Left cardiac atrium (tissue), 4 donors: ENCODE measurements at places on chromosomes 6 and 20. TPM values are rescaled to one million over a fixed set of nuclear protein-coding genes. Genes with fewer than 3 reads are reported as not detected.

ZNF391 gene
- total RNA-seq = 2.6 TPM

GRCh38 chr20:56788041-56788670 lies 159.1 kb downstream of the TFAP2C start:
- DNase-seq = no peak

CABLES2 gene
- total RNA-seq = 25.3 TPM

DNA sequence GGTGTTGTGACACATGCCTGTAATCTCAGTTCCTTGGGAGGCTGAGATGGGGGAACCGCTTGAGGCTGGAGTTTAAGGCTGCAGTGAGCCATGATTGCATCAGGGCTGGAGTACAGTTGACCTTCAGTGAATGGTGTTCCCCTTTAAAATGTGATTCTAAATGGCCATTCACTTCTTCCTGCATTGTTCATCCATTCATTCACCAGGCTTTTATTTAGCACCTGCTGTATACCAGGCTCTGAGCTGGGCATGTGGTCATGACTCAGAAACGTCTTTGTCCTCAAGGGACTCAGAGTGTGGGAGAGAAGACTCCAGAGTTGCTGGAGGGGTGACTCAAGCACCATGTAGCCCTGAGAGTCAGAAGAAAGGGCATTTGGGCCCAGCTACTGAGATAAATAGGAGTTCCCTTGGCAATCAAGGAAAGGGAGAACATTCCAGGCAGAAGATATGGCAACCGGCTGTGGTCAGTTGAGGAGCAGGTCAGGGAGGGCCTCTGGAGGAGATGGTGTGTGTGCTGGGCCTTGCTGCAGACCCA lies 101.1 kb downstream of the DLGAP4 start:
- no peak for DNase-seq

TMEM217 gene
- total RNA-seq = 0.62 TPM

DNA sequence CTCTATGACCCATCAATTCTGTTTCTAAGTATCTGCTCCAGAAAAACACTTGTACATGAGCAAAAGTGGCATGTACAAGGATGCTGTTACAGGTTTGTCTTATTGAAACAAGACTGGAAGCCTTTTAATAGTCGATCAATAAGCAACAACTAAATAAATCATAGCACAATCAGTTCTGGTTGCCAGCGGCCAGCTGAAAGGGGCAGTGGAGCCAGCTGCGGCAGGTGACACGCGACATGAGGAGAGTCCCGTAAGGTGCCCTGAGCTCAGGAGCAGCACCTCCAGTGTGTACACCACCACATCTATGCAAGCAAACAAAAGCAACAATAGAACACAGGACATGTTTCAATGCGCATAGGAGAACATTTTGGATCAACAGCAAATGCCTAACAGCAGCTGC lies 20.7 kb upstream of the NNAT start:
- DNase-seq = no peak

WFDC10B gene
- total RNA-seq = not detected

DNA sequence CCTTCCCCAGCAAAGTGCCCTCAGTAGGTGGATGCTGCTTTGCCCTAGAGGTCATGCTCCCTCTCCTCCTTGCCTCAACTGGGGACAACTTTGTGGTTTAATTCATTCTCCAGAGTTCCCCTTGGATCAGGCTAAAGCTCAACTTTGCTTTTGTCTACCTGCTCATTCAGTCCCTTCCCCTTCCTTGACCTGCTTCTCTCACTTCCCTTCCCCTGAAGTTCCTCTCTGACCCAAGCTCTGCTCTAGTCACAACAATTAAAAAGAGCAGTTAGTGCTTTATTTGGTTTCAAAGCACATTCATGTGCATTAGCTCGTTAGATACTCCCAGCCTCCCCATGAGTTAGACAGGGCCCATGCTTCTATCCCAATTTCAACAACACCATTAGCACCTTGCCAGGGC lies 71.3 kb downstream of the DZANK1 start:
- DNase-seq = no peak

RNF114 gene
- total RNA-seq = 48.7 TPM

DNA sequence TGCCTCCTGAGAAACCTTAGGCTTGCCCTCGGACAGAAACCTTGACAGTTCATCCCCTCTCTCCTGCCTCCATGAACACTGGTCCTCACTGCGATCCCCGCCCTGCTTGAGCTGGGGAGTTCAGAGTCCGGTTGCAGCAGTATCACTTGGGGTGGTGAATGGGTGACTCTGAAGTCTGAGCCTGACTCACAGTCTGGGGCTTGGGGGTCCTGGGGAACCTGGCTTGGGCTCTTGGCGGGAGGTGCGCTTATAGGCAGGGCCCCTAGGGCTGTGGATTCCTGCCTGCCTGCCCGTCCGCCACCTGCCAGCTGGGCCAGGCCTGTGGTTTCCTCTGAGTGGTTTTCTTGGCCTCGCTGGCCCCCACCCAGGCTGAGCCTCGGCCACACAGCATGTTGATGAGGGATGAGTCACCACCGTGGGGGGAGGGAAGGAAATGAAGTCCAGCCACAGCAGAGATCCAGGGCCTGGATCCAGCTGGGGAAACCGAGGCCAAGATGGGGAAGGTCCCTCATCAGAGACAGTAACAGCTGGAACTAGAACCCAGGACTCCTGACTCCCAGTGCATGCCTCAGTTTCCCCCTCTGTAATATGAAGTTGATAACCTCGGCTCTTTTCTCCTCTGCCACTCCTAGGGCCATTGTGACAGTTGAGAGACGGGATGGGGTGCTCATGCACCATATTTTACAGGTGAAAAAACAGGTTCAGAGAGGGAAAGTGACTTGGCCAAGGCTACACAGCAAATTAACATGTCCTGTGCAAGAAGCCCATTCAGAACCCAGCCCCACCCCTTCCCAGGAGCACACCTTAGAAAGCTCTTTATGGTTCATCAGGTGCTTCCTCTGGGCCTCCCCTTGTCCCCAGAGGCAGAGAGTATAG lies 9.2 kb downstream of the FOXS1 start:
- peak; percentile 92 for DNase-seq

DNA sequence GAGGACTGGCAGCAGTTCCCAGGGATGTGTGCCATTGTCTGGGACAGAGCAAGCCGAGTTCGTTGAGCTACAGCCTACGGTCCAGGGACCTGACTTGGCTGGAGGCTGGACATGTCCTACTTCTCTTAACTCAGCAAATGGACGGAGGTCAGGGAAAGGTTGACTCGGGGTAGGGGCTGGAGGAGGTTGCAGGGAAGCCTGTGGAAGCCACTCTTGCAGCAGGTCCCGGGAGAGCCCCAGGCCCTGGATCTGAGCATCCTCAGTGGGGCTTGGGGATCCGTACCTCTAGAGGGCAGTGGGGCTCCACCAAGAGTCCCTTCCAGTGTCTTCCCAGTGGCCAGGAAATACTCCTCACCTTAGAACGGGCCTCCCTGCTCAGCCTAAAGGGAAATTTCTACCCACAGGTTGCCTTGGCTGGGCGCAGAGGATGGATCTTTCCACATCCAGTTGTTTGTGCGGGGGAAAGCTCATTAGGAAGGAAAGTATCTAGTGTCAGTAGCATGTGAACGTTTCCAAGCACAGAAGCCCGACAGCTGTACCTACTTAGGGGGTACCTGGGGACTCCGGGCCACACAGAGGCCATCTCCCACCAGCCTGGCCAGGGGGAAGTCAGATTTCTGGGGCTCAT lies 170.2 kb downstream of the NFATC2 start:
- DNase-seq = peak; percentile 74

- DNase-seq = no peak
These were observed 392.0 kb upstream of the FLRT3 start for GRCh38 chr20:14729390-14729789.

GRCh38 chr6:13624871-13625288 lies 9.7 kb downstream of the NOL7 start:
- no peak for DNase-seq

EPB41L1 gene
- total RNA-seq = 32.1 TPM

GRCh38 chr6:70903665-70904452 lies 53.0 kb downstream of the B3GAT2 start:
- no peak for DNase-seq

DNA sequence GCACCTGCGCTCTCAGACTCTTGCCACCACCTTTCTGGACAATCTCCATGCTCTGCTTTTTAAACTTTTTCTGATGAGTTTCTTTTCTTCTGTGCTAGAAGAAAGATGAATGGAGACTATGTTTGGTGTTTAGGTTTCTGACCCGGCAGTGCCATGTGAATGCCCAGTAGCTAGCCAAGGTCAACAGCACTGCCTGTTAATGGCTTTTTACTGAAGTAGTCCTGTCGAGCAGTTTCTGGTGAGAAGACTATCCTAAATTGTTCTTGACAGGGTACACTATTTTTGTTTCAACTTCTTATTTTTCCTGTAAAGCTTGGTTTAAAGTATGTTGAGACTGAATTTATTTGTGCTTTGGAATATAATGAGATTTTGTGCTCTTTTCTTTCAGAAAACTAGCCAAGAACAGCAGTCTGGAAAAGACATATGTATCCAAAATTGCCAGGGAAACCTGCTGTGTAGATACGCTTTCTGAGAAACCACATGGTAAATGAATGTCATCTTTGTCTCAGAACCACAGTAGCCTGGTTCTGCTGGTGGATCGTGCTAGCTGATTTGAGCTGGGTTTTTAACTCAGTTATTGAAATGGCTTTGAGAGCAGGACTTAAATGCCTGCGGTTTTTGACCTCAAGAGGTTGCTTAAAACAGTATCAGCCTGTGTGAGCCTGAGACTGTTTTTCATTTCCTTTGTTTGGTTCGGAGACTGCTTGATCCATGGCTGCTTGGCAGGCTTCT lies 48.1 kb downstream of the KCNS1 start:
- no peak for DNase-seq

GRCh38 chr6:68339488-68340131 lies 295.5 kb upstream of the ADGRB3 start:
- DNase-seq = no peak

CCN5 gene
- 25.1 TPM for total RNA-seq

- DNase-seq = no peak
These were observed 16.3 kb upstream of the VEGFA start for GRCh38 chr6:43753570-43754183.

DNA sequence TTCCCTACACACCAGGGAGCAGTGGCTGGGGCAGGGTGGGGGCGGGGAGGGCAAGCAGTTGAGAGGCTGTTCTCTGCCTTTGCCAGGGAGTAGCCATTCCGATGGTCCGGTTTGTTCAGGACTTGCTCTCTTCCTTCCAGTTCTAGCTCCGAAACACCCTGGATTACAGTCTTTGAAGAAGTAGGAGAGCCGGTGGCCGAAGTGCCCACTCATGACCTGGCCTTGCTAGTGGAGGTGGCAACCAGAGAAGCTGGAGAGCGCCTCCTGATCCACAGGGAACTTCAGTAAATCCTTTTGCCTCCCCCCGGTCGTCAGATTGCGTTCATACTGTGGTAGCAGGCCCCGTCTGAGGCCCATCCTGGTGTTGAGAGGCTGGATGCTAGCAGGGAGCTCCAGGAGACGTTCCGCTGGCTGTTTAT lies 92.8 kb downstream of the ARID1B start:
- no peak for DNase-seq

GRCh38 chr6:170485159-170485558 lies 67.9 kb downstream of the PSMB1 start:
- DNase-seq = no peak

SMIM28 gene
- total RNA-seq = not detected

MTHFD1L gene
- 19.7 TPM for total RNA-seq

- DNase-seq = no peak
These were observed 83.0 kb upstream of the CITED2 start for GRCh38 chr6:139457476-139457875.

DNA sequence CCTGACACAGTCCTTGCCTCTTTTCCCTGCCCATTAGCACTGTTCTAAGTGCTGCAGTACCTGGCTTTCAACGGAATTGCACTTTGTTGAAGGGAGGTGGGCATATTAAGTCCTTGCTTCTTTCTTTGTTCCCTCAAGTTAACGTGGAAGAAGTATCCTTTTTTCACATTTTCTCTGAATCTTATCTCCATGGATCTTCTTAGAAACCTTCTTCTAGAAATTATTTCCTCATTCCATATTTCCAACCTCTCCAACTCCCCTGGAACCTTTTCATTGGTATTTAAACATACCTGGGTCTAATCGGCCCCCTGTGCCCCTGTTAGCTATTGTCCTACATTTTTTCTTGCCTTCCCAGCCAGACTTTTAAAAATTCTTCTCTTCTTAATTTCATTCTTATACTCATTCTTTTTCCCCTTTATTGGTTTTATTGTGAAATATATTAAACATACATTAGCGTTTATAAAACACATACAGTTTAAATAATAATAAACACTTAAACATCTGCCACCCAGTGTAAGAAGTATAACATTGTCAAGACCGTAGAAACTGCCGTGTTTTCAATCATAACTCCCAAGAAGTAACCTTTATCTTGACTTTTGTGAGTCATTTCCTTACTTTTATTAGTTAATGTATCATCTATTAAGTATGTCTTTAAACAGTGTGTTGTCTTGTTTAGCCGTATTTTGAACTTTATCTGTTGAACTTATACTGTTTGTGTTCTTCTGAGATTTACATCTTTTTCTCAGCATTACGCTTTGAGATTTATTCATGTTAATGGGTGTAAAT lies 118.2 kb downstream of the CDKAL1 start:
- no peak for DNase-seq

ERGIC3 gene
- 120 TPM for total RNA-seq

DNAJC5 gene
- 53.4 TPM for total RNA-seq

RSPO4 gene
- 0.71 TPM for total RNA-seq

DNA sequence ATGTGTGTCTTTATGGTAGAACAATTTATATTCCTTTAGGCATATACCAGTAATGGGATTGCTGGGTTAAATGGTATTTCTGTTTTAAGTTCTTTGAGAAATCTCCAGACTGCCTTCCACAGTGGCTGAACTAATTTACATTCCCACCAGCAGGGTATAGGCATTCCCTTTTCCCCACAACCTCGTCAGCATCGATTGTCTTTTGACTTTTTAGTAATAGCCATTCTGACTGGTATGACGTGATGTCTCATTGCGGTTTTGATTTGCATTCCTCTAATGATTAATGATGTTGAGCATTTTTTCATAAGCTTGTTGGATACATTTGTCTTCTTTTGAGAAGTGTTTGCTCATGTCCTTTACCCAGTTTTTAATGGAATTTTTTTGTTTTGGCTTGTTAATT lies 5.3 kb upstream of the TASP1 start:
- no peak for DNase-seq

DNA sequence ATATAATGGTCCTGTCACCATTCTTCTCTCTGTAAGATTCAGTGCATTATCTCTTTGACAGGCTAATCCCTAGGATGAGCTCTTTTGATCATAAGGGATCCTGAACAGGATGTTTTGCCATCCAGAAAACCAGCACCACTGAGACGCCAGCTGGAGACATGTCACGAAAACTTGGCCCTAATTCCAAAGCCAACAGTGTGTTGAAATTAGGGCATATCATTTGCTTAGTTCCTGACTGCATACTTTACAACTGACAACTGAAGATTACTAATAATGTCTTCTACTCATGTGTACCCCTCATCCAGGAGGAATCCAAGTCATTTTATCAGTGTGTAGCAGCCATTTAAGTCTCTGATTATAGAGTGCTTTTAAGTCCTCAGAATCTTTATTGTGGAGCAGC lies 243.6 kb downstream of the KCNQ5 start:
- DNase-seq = no peak

DYNLT2 gene
- 1.1 TPM for total RNA-seq

OTOR gene
- total RNA-seq = not detected

MAS1 gene
- total RNA-seq = not detected

PKIB gene
- total RNA-seq = not detected

- no peak for DNase-seq
These were observed 130.6 kb downstream of the TBX18 start for GRCh38 chr6:84633771-84634170.

GRCh38 chr6:52352239-52353018 lies 9.5 kb upstream of the PAQR8 start:
- peak; percentile 31 for DNase-seq

HLA-DQA1 gene
- total RNA-seq = 8.3 TPM

BHLHE23 gene
- total RNA-seq = not detected
